ENCODE measurements at places on chromosomes 2 and 18. TPM values are rescaled to one million over a fixed set of nuclear protein-coding genes. Genes with fewer than 3 reads are reported as not detected.

GRCh38 chr2:41999592-42000281 lies 48.1 kb upstream of the PKDCC start:
- DNase-seq = no peak

Gene SP140
- total RNA-seq = 9.3 TPM

Gene ZSWIM2
- not detected for total RNA-seq

DNA sequence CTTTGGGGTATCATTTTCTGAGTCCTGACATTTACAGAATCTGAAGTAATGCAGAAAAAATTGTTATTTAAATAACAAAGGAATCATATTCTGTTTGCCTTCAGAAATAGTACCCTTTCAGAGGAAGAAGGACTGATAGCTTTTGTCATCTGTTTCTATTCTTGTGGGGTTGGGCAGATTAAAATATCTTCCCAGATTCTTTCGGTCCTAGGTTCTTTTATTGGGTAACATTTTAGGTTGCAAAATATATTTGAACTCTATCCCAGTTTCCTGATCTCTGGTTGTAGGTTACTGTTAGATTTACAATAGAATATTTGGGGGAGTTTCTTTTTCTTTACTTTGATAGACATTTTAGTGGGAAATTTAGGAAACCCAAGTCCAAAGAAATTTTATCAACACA lies 550.5 kb downstream of the SPAG16 start:
- DNase-seq = no peak

DNA sequence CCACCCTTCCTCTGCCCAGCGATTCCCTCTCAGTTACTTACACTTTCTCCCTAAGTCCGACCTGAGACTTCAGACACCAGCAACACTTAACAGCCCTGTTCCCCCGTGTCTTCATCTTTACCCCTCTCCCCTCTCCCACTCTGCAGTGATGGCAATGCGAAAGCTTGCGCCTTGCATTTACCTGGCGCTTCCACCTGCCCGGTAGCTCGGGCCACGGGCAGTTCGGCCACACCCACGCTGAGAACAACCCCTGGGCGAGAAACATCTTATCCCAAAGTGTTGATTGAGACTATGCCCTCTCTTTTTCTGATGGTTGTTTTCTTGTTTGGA lies 558 bp downstream of the DNAJC10 start:
- no peak for DNase-seq

DNA sequence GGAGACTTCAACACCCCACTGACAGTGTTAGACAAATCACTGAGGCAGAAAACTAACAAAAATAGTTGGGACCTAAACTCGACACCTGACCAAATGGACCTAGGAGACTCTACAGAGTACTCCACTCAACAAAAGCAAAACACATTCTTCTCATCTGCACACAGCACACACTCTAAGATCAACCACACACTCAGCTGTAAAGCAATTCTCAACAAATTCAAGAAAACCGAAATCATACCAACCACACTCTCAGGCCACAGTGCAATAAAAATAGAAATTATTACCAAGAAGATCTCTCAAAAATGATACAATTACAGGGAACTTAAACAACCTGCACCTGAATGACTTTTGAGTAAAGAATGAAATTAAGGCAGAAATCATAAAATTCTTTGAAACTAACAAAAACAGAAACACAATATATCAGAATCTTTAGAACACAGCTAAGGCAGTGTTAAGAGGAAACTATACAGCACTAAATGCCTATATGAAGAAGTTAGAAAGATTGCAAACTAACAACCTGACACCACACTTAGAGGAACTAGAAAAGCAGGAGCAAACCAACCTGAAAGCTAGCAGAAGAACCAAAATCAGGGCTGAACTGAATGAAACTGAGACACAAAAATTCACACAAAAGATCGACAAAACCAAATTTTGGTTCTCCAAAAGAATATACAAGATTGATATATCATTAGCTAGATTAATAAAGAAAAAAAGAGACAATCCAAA lies 46.3 kb downstream of the RTTN start:
- no peak for DNase-seq

GRCh38 chr2:31018280-31018679 lies 120.0 kb downstream of the GALNT14 start:
- no peak for DNase-seq

GRCh38 chr2:189544318-189545042 lies 36.1 kb downstream of the SLC40A1 start:
- DNase-seq = no peak

GRCh38 chr2:12116228-12116750 lies 369.9 kb downstream of the LPIN1 start:
- no peak for DNase-seq

Data from HT1080 (cell line).